ENCODE measurements at places on chromosomes 4 and X.

DNA sequence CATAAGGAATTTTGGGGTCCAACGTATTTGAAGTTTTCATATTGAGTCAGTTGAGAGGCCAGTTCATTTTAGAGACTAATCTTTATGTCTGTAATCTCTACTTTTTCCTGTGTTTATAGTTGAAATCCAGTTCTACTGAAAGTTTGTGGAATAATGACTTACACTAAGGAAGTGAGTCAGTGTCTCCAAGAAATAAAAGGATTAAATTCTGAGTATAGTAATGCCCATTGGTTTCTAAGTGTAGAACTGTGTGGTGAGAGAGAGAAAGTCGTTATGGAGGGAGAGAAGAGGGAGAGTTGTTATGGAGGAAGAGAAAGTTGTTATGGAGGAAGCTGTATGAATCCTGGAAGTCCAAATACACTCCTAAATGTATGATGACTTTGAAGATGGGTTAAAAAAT is 264.6 kb upstream of the HAND2 start:
- DNase-seq, result no peak

DNA sequence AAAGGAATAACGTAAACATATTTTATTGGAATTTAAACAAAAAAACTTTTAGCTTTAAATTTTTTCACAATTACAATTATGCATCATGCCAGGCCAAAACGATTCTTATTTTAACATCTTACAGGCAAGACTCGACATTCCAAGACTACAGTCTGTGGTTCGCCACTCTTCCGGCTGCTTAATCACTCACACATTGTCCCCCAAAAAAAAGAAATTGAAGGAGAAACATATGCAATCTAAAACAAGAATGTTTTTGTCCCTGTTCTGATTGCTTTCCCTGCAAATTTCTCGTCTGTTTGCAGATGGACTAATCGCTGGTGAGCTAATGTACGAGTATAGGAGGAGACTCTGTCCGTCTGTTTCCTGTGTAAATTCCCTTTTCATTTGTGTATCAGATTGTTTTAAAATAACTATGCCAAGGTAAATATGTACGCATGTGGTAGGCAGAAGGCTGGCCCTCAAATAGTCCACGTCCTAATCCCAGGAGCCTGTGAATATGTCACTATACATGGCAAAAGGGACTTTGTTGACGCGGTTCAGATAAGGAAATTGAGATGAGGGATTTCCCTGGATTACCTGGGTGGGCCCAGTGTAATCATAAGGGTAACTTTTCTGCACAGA is 37.7 kb upstream of the MTNR1A start:
- no peak for DNase-seq

- DNase-seq, result no peak
Observed at GRCh38 chr4:107509615-107510014, 210.4 kb downstream of the PAPSS1 start.

- DNase-seq, result no peak
Observed at GRCh38 chr4:101644516-101644915, 146.0 kb upstream of the BANK1 start.

GRCh38 chr4:37438564-37439279 is 194.2 kb downstream of the NWD2 start:
- DNase-seq, result no peak

DNA sequence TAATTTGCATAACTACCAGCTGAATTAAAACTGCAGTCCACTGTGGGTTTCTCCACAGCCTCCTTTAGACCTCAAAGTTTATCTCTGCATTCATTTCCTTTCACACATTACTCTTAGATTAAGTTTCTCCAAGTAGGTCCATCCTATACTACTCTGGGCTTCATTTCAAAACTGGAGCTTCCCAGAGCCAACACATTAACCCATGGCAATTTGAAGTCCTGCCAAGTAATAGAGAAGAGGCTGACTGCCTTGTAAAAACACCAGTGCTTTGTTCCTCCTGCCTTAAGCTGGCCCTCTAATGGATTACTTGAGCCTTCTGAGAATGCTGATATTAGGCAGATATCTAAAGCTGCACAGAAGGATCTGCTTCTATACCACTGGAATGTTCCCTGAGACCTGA is 997.2 kb upstream of the SLIT2 start:
- no peak for DNase-seq

- no peak for DNase-seq
Observed at GRCh38 chrX:18534949-18535348, 109.5 kb downstream of the CDKL5 start.

- DNase-seq, result no peak
Observed at GRCh38 chr4:105208561-105208960, 61.9 kb downstream of the TET2 start.

- DNase-seq, result no peak
Observed at GRCh38 chr4:127416115-127416514, 216.6 kb upstream of the INTU start.

- no peak for DNase-seq
Observed at GRCh38 chr4:17662694-17663093, 48.3 kb downstream of the MED28 start.

DNA sequence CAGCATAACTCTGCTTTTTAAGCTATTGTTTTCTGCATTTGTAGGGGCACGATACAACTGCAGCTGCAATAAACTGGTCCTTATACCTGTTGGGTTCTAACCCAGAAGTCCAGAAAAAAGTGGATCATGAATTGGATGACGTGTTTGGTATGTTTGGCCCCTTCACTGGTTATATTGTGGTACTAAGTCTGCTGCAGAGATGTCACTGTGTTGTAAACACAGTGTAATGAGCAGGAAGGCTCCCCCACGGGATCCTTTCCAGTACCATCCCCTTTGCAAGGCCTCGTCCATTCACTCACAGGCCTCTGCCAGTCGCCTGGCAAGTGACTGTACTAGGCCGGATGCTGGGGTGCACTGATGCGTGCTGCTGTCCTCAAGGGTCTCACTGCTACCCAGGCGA is 13.8 kb downstream of the CYP4V2 start:
- DNase-seq, result no peak

DNA sequence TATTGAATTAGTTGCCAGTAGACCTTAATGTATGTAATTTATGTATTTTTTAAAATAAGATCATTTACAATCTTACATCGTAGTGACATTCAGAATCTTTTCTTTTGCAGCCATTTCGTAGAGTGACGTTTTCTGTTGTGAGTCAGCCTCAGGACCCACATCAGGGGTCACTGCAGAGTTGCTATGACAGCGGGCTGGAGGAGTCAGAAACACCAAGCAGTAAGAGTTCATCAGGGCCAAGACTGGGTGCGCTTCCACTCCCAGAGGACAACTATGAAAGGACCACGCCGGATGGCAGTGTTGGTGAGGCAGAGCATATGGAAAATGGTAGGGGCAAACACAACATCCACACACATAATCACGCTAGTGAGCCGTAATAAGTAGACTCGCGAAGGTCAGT is 199.9 kb downstream of the PCDH7 start:
- no peak for DNase-seq

DNA sequence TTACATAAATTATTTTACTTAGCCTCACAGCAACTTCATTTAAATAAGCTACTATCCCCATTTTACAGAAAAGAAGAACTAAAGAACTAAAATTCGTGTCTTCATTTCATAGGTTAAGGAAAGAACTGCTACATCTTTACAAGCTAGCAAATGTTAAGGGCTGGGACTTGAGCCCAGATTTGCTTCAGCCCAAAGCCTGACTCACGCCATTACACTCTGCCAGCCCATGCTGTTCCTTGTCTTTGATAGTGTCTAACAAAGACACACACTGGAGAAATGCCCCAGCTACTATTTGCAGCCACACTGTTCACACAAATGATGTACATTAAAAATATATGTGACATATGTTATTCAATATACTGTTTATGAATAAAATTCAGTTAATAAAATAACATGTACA is 29.0 kb upstream of the ERVMER34-1 start:
- DNase-seq, result no peak

GRCh38 chr4:1249731-1250526 is 999 bp upstream of the CTBP1 start:
- no peak for DNase-seq

DNA sequence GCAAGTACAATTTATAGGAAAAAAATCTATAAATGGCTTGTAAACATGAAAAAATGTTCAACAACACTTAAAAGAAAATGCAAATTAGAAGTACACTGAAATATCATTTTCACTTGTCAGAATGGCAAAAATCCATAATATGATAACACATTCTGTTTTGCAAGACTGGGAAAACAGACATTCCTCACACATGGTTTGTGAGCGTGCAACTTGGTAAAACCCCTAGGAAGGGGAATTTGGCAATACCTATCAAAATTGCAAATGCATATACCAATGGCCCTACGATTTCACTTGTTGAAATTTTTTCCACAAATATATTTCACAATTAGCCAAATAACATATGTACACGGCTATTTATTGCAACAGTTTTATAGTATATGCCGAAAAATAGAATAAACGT is 31.4 kb downstream of the TBC1D9 start:
- no peak for DNase-seq

DNA sequence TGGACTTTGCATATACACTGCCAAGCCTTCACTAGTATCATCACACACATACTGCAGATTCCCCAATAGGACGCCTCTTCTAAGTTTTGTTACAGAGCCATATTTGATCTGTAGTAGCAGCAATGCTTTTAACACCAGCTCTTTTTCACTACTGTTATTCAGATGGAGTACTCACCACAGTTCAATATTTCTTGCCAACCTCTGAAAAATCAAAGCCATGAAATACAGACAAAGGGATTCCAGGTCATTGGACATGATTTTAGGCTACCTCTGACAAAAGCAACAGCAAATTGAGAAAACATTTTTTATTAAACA is 390.7 kb upstream of the ADGRL3 start:
- DNase-seq, result no peak

GRCh38 chr4:76688619-76689144 is 209.3 kb downstream of the SOWAHB start:
- DNase-seq, result no peak

- no peak for DNase-seq
Observed at GRCh38 chr4:188665491-188666457, 526.5 kb downstream of the TRIML1 start.

DNA sequence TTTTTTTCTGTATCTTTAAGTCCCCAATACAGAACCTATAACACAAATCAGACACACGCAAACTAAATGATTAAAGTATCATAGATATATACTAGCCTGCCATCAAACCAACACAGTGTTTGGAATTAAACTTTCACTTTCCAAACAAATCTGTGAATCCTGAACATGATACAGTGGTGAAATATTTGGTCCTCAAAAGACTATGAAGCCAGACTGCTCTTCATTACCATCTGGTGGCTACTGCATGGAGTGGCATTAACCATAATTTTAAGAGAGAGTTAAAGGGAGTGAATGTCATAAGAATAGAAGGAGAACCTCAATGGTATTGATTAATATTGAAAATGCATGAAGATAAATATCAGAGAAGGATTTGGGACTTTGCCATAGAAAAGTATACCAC is 9.2 kb upstream of the GABRA4 start:
- DNase-seq, result no peak

GRCh38 chr4:18051281-18051680 is 29.7 kb upstream of the LCORL start:
- no peak for DNase-seq

DNA sequence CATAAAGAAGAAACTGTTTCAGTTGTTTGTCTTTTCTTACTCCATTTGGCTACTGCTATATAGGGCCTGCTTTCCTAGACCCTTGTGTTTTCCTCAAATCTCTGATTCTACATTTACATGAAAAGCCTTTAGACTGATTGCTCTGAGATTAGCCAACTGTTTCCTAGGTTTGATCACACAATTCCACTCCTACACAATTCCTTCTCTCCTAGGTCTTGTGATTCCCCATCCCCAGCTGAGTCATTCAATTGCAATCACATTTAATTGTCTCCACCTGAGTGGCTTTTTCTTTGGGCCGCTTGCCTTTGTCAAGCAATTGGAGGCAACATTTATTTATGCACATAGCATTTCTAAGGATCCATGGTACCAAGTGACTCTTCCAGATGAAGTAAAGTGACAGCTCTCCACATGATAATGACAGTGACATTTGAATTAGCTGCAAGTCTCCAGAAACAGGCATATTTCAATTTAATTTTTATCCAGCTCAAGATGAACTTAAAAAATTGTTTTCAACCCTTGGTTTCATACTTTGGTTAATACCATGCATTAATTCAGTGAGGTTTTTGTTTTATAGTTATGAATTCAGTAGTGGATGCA is 35.8 kb downstream of the ATXN3L start:
- DNase-seq, result no peak

GRCh38 chr4:114791976-114792375 is 193.4 kb downstream of the UGT8 start:
- no peak for DNase-seq

DNA sequence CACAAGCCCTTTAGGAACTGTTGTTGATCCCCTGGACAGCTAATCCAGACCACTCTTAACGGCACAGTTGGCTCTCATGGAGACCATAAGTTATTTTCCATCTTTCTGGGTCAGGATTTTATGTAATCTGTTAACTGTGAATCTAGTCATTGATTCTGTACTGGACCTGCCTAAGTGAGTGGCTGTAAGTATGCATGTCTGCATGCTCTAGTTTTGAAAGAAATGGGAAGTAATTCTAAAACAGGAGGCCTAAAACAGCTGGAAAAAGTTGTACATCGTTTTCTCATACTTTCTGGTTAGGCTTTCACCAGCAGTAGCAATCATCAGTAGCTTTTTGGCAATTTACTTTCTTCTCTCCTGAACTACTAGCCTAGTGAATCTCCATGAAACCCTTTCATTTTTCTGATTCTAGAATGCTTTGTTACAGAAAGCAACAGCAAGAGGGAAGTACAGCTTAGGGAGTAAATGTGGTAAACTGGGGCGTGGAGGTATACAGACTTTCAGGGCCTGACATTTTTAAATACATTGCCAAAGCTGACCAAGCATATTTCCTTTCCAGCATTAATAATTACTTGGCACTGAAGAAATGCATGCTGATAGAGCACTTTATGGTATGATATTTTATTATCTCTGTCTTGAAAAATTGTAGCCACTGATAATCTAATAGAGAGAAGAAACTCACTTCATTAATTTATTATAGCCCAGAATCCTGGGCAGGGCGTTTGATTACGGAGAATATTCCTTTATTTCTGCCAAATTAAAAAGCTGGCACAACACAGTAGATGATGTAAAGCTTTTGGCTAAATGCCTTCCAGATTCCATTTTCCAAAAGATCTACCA is 202.7 kb downstream of the BANK1 start:
- no peak for DNase-seq

- no peak for DNase-seq
Observed at GRCh38 chr4:160213366-160213765, 1110.5 kb downstream of the RAPGEF2 start.

GRCh38 chr4:179352221-179352620 is 1910.0 kb upstream of the AGA start:
- no peak for DNase-seq

- DNase-seq, result no peak
Observed at GRCh38 chr4:169080981-169081380, 70.9 kb upstream of the CBR4 start.

Measured in NCI-H1694 treated with DMSO at 0.1 percent for 48 hours (cell line).